ENCODE measurements at places on chromosomes 3 and 15.
A peak's percentile ranks its signal among the peaks of the same experiment; 100 is the strongest.

- DNase-seq, result no peak
These were observed 307.3 kb upstream of the CTDSPL start for GRCh38 chr3:37554364-37554763.

GRCh38 chr3:140859592-140860336 is 81.9 kb upstream of the SLC25A36 start:
- DNase-seq, result no peak

GRCh38 chr15:62047282-62047827 is 12.9 kb downstream of the VPS13C start:
- no peak for DNase-seq

GRCh38 chr15:41523097-41523496 is 9.5 kb upstream of the LTK start:
- no peak for DNase-seq

DNA sequence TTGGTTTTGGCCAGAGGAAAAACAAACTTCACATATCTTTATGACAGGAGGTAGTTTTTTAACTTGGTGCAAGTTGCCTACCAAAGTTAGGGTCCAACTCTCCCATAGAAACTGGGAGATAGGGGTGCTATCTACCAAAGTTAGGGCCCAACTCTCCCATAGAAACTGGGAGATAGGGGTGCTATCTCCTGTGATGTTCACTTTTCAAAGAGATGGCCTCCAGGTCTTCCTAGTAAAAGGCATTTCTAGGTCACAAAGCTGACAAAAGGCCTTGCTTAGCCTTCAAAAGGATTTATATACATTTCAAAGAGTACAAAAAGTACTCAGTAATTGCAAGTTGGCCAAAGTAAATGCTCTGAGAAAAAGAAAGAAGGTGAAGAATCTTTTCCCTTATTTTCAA is 27.1 kb downstream of the IL1RAP start:
- no peak for DNase-seq

GRCh38 chr3:55489798-55490132 is 2.7 kb upstream of the WNT5A start:
- DNase-seq, result no peak

DNA sequence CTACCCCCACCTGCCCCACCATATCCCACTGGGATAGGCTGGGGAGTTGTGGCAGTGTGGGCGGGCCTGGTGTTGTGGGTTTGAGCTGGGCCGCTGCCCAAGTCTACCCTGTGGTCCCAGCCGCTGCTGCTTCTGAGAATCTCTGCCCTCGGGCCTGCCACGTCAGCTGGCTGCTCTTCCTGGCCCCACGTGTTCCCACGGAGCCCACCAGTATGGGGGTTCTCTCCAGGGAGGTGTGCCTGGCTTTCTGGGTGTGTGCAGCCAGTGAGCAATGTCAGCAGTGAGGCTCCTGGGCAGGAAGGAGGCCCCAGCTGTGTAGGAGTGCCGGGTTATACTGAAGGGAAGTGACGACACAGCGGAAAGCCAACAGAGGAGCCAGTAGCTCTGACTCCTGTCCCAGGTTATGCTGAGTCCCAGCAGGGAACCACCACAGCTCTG is 10.5 kb downstream of the GNAI2 start:
- DNase-seq, result peak; percentile 99

GRCh38 chr3:78749056-78749455 is 1018.7 kb downstream of the ROBO1 start:
- DNase-seq, result no peak

- no peak for DNase-seq
These were observed 59.7 kb downstream of the STARD5 start for GRCh38 chr15:81264072-81264857.

DNA sequence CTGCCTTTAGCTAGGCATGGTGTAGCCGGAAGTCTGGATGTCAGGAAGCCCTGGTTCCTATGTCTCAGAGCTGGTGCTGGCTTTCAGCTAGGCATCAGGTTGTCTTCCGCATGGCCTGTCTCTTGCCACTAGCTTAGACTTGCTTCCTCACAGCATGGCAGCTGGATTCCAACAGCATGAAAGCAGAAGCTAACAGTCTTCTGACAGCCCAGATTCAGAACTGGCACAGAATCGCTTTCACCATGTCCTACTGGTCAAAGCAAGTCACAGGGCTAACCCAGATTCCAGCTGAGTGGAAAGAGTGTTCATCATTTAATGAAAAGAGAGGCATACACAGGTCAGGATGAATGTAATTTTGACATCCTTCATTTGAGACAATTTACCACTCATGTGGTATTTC is 1050.5 kb downstream of the ROBO2 start:
- no peak for DNase-seq

GRCh38 chr3:143495527-143495926 is 352.7 kb downstream of the SLC9A9 start:
- DNase-seq, result no peak

- peak; percentile 63 for DNase-seq
These were observed 186.1 kb downstream of the OTOL1 start for GRCh38 chr3:161682715-161683114.

DNA sequence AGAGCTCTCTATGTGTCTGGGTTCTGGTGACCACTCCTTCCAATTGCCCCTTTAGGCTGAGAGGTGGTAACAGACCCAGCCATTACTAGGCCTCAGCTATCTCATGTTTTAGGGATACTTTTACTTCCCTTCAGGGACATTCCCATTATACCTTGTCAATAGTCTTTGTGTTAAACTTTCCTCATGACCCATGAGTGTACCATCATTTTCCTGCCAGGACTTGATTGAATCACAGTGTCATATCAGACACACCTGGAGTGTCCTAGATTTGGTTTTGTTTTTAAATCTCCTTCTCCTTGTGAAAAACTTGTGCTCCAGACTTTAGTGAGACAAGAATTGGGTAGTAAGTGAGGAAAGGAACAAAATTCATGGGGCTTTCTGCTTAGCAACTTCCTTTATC is 136.6 kb downstream of the KCNAB1 start:
- no peak for DNase-seq

GRCh38 chr3:172746475-172746874 is 4.1 kb upstream of the ECT2 start:
- DNase-seq, result peak; percentile 45

GRCh38 chr3:128624526-128625138 is 26.0 kb downstream of the RPN1 start:
- DNase-seq, result no peak

GRCh38 chr3:72442759-72443158 is 405.5 kb downstream of the SHQ1 start:
- no peak for DNase-seq

DNA sequence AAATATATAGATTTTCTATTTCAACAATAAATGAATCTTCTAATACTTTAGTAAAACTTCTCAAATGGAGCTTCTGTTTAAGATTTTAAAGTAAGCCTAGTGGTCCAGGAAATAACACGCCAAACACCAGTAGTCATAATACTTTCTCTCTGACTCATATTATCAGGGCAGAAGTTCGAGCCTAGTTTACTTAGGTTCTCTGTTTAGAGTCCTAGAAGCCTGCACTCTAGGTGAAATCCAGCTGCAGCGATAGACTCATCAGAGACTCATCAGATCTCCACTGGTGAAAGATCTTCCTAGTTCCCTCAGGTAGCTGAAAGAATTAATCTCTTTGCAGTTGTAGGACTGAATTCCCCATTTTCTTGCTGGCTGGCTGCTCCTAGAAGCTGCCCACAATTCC is 552.5 kb upstream of the ROBO2 start:
- peak; percentile 81 for DNase-seq

GRCh38 chr3:42799376-42799775 is 4.9 kb downstream of the HIGD1A start:
- no peak for DNase-seq

GRCh38 chr15:70316059-70316600 is 218.4 kb upstream of the TLE3 start:
- no peak for DNase-seq

- DNase-seq, result no peak
These were observed 40.0 kb downstream of the DNAJC13 start for GRCh38 chr3:132457286-132457685.

DNA sequence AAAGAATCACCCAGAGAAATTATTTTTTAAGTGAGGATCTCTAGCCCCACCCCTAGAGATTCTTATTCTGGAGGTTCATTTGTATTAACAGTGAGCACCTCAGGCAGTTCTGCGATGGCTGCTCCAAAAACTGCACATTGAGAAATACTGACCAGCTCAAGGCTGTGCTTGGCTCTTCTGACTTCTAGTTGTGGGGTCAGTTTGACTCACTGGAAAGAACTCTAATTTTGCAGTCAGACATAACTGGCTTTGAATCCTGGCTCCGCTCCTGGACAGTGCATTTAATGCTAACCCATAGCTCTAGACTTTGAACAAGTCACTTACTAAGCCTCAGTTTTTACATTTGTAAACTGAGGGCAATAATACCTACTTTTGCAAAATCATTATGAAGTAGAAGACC is 123.6 kb upstream of the SKOR1 start:
- DNase-seq, result no peak

DNA sequence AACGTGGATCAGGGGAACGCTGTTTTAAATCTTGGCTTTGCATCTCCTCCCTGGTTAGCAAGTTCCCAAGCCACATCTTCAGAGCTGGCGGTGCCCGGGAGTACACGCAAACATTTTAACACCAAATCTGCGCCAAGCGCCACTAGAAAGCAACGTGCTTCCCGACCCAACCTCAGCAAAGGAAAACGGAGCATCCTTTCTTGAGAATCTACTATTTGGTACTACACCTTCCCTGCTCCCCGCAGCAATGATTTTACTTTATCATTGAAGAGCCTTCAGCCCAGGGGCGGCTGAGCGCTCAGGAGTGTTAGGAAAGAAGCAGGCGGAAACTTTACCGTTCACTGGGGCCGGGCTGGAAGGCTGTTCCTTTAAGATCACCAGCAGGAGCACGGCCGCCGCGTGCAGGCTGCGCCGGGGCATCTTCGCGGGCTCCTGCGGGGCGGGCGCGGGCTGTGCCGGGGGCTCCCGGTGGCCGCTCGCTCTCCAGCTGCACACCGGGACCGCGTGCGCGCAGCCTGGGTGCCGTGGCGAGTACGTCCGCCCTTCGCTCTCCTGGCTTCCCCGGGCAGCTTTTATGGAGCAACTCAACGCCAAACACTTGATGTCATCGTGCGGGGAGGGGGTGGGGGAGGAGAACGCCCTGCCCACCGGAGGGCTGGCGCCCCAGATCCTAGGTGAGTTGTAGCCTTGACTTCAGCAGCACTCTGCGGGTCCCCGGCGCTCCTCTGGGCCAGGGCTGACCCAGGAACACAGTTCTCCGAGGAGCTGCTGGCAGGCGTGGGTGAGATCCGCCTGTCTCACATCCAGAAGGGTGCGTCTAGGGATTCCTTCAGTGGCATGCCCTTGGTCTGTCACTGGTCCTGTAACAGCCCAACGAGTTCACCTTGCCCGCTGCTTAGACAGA is at the start of gene CA12:
CA12 (minus strand) TSS at position 546 of the 904 bp plus-strand sequence; CDS start at position 420, 126 bp downstream.
- DNase-seq, result peak; percentile 49

GRCh38 chr15:48176957-48177356 is 1.1 kb downstream of the MYEF2 start:
- DNase-seq, result no peak

DNA sequence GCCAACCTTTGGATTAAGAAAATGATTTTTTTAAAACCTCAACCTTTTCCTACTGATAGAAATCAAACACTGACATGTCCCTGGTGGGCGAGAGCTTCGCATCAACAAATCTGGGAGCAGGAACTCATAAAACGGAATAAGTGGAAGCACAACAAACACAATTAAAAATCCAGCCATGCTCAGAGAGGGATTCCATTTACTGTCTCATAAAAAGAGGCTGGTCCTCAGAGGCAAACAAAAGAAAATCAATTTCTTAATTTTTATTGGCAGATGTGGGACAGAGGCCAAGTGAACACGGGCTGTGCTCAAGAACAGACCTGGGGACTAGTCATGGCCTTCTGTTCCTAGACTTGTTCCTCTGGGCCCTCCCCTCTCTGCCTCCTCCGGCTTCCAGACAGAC is 214.5 kb downstream of the NTRK3 start:
- no peak for DNase-seq

GRCh38 chr3:184003187-184003967 is 14.3 kb downstream of the ABCC5 start:
- DNase-seq, result peak; percentile 59

DNA sequence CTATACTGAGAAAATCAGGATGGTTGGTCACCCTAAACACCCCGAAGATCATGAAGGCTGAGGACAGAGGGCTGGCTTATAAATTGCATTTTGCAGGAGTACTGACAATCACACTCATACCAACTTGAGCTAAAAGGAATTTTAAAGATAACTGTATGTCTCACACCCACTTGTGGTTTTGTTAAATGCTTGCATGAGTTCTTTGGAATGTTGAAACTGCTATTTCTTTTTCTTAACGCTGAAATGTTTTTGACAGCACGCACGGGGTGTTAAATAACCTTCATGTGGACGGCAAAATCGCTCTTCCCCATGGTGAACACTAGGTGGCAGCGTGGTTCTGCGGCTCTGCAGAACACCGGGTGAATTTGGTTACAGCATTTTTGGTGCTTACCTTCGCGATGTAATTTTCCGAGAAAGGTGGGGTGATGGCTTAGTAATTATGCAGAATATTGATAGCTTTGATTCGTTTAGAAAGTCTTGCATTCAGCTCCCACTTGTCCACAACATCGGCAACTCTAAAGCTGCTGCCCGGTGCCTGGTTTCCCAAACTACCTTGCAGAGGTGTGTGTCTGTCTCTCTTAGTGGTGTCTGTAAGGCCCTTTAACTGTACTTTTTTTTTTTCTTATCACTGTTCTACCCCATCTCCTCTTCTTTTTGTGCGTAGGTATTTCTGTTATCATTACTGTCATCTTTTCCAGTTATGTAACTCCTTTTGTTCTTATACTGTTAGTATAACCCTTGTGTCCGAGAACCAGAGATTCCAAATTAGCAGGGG is 51.7 kb downstream of the ARNT2 start:
- DNase-seq, result peak; percentile 88

DNA sequence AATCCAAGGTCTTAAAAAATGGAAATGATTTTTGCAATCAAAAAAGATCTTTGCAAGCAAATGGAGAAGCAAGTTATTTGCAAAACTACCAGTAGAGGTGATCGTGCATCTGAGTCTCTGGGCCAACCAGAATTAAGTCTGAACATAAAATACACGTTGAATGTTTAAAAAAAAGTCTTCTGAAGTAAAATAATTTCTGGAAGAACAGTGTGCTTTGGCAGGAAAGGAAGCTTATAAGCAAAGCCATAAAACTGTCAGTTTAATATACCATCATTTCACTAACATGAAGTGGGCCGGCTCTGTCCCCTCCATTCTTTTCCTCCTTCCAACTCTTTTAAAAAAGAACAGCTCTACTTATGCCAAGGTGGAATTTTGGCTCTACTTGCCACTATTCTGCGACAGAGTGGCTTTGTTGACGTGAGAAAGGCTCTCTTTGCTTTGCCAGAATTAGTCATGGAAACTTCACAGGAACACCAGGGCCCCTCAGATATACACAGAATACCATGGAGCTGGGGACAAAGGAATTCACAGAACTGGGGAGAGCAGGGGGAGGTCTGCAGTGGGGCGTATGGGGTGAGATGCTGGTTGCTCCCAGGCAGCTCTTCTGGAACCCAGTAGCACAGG is 29.8 kb downstream of the FSTL1 start:
- peak; percentile 44 for DNase-seq
